Stimulated activated CD4-positive, alpha-beta T cell treated with anti-CD3 and anti-CD28 coated beads, Interleukin-15, amount 100 ng/mL, for 1 hour (primary cell): ENCODE measurements at places on chromosomes 12 and 14.

DNA sequence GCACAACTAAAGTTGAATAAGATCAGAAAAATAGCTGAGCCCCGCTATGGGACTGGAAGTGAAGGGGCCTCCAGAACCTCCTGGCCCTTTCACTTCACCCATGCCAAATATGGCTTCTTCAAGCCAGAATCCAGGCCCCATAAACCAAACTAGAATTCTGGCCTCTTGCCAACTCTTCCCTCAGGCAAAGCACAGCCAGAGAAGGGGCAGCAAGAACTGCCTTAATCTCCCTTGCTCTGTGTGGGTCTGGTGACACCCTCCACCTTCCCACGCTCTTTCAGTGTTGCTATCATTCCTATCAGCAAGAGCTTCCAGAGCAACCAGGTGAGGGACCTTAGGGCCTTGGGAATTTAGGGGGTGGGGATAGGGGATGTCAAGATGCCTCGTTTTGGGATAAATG lies 3.1 kb upstream of the PNMA1 start:
- DNase-seq: no peak

DNA sequence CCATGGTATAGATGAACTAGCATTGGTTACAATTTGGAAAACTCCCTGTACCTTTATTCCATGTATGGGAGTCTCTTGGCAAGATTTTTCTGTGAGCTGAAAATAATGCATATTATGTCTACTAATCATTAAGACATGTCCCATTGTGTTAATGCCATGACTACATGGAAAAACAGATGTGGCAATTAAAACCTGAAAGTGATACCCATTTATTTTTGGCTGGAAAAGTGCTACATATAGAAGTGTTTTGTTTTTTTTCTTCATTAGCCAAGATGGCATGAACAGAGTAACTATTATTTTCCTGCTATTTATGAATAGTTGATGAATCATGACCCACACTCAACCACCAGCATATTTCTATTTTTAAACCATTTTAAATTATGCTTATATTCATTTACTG lies 58.2 kb downstream of the ALG10B start:
- no peak for DNase-seq

DNA sequence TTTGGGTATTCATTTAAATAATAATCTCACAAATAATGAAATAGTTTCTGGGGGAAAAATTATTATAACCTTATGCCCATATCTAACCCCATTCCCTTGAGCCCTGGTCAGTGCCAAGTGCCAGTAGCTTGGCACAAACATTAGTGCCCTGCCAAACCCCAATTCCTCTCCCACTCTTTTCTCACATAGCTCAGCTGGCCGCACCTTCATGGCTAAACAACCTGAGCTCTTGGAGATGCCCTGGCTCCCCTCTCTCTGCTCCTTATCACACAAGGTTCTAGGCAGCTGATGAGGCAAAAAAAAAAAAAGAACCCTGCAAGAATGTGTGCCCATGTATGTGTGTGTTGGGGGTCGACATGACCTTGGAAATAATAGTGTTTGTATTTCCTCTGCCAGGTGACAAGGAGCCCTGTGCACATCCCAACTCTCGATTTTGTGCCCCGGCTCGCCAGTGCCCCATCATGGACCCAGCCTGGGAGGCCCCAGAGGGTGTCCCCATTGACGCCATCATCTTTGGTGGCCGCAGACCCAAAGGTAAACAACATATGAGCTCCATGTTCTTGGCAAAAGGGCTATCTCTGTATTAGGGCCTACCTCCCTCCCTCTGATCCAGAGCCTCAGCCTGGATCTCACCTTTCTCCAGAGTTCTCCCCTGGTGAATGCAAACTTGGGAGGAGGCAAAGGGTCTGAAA lies 8.4 kb downstream of the PCK2 start:
- DNase-seq: no peak

DNA sequence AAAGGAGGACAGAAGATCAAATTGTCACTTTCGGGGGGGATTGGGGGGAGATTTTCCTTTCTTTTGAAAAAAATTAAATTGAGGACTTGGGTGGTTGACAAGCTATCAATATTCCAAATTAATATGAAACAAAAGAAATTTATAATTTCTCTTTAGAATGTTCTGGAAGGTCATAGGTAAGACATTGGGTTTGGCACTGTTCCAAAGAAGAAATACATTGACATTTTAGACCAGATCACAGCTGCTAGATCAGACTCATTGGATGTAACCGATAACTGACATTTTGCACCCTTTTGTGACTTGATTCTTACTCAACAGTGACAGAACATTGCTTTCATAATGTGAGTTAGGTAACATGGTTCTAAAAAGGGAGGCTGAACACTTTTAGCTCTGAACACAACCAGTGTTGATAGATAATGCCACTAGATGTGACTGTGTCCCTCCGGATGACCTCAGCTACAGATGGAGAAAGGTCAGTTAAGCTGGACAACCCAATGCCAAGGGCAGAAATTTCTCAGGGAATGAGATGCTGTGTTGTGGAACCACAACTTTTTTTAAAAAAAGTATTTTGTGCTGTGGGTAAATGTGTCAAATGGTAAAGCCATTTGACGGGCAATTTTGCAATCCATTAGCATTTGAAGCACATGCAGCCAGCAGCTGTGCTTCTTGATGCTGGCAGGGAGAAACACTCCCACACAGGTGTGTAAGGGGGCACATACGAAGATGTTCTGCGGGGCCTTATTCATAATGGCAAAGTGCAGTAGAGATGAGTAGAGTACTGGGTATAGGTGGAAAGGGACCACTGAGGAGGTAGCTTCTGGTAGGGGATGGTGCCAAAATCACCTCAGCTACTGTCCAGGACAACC lies 62.9 kb downstream of the RFX4 start:
- DNase-seq: no peak

DNA sequence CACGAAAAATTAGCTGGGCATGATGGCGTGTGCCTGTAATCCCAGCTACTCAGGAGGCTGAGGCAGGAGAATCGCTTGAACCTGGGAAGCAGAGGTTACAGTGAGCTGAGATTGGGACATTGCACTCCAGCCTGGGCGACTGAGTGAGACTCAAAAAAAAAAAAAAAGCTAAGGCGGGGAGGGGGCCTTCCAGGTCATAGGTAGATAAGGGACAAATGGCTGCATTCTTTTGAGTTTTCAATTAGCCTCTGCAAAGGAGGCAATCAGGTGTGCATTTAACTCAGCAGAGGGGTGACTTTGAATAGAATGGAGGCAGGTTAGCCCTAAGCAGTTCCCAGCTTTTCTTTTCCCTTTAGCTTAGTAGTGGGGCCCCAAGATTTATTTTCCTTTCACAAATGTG lies 743 bp upstream of the AACS start:
- no peak for DNase-seq

- no peak for DNase-seq
Measured at GRCh38 chr14:93219103-93219726, 12.2 kb downstream of the UBR7 start.

- no peak for DNase-seq
Measured at GRCh38 chr12:127885954-127886750, 380.8 kb upstream of the TMEM132C start.

- DNase-seq: no peak
Measured at GRCh38 chr14:56002876-56003625, 115.2 kb upstream of the PELI2 start.

DNA sequence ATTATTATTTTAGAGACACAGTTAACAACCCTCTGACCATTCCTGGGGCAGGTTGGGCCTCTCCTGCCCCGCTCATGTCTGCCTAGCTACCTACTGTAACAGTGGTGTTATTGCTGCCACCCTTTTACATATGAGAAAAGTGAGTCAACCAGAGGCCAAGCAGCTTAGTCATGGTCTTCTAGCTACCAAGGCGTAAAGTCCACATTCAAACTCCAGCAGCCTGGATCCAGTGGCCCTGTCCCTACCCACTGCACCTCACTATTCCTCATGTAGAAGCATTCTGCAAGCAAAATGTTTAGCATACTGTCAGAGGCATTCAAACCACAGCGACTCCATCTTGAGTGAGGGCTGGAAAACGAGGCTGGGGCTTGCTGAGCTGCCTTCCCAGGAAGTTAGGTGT lies 95.8 kb downstream of the SLC15A4 start:
- DNase-seq: no peak

GRCh38 chr14:93114713-93115068 lies 1.0 kb downstream of the ITPK1 start:
- no peak for DNase-seq

- DNase-seq: no peak
Measured at GRCh38 chr12:108236366-108236765, 102.7 kb downstream of the CMKLR1 start.

DNA sequence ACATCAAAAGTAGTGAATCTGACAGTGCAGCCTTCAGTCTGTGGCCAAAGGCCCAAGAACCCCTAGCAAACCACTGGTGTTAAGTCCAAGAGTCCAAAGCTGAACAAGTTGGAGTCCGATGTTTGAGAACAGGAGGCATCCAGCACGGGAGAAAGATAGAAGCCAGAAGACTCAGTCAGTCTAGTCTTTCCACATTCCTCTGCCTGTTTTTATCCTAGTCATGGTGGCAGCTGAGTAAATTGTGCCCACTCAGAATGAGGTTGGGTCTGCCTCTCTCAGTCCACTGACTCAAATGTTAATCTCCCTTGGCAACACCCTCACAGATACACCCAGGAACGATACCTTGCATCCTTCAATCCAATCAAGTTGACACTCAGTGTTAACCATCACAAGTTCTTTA lies 1255.4 kb downstream of the LRFN5 start:
- no peak for DNase-seq

- no peak for DNase-seq
Measured at GRCh38 chr12:66776974-66777373, 98.1 kb upstream of the GRIP1 start.

GRCh38 chr12:27095346-27095745 lies 13.0 kb upstream of the C12orf71 start:
- DNase-seq: no peak

- no peak for DNase-seq
Measured at GRCh38 chr12:26868447-26869103, 35.6 kb upstream of the ITPR2 start.

GRCh38 chr12:19482551-19483109 lies 43.3 kb downstream of the AEBP2 start:
- peak; percentile 11 for DNase-seq

- DNase-seq: no peak
Measured at GRCh38 chr14:59117754-59118528, 70.5 kb upstream of the DAAM1 start.

- DNase-seq: no peak
Measured at GRCh38 chr12:51749986-51750317, 98.6 kb downstream of the FIGNL2 start.

DNA sequence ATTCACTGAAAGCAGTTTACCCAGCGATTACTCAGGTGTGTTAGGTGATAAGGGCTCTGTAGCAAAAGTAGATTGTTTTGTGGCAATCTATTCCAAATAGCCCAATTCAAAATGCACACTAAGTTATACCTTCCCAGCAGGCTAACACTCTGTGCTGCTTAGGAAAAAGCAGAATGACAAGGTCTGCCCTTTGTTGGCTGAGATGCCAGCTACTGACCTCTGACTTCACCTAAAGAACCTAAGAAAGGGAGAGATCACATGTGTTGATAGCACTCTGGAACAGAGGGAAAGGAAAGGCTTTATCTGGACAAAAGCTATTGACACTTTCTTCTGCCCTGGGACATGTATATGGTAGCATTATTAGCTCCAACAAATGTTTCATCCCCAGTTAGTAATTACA lies 402.3 kb downstream of the EGLN3 start:
- DNase-seq: no peak

GRCh38 chr14:24798911-24799462 lies 165.0 kb upstream of the GZMB start:
- DNase-seq: no peak

- DNase-seq: no peak
Measured at GRCh38 chr12:100935929-100936328, 141.4 kb downstream of the ANO4 start.

DNA sequence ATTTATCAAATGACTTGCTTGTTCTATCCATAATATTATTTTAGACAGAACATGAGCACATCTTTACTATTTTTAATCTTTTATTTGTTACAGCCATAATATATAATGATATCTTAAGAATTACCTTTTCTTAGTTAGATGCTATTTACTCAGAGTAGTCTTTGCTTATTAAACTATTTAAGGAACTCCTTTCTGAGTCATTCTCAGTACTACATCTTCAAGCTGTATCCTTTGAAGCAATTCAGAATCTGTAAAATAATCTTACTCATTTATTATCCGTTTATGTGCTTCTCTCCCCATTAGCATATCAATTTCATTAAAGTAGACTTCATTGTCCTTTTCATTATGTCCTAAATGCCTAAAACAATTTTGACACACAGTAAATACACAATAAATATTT lies 240.4 kb upstream of the FAR2 start:
- DNase-seq: no peak

DNA sequence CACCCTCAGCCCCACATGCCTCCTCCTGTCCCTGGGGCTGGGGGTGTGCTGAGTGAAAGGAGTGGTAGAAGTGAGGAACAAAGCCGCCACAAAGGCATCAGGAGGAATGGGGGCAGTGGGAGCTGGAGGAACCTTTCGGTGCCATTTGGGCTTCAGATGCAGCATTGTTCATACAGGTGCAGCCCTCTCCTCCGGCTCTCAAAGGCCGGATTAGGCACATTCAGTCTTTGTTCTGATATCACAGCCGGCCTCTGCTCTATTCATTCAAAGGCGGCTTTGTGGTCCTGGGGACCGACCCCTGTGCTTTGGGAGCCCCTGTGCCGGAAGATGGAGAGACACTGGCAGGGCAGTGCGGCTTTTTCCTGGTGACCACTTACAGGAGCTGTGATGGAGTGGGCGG lies 53.2 kb downstream of the SMOC1 start:
- DNase-seq: no peak

DNA sequence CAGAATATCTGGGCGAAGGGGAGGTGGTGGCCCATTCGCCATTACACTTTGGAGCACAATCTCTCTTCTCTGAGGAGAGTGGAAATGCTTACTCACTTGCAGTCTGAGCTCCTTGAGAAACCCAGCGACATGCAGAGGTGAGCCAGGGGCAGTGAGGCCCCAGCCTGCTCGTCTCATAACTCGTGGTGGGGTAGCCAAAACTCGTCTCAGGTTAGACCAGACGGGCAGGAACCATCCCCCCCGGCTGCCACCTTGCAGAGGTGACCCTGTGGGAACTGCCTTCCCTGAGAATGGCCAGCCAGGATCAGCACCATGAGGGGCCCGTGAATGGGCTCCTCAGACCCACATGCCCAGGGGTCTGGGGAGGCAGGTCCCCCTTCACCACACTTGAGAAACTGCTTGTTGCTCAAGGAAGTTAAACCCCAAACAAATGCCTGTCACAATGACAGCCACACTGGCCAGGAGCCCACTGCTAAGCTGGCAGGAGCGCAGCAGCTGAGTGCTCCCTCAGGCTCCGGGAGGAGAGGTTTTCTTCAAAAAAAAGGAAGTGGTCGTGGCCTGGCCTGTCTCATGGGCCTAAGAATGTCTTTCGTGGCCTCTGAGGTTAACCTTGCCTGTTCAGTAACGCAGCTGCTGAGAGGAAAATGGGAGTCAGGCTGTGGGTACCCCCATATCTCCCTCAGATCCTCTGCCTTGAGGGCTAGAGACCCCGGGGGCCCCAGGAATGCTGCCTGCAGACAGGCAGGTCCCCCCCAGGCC lies 9.2 kb upstream of the ALDH2 start:
- no peak for DNase-seq

DNA sequence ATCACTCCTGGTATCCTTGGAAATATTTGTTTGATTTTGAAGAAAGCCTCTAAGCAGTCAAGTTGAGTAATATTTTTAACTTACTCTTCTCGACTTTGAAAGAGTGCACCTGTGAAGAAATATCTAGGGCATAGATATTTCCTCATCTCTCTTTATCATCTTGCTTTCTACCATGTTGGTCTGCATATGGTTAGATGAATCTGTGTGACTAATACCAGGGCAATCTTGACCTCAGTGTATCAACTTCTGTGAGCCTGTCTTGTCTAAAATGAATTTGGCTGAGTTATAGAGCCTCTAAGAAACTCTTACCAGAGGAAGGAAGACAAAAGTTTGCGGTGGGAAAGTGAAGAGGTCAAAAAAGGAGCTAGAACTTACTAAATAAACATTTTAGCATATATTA lies 68.4 kb downstream of the SYT1 start:
- DNase-seq: no peak
